WTC11 (cell line): ENCODE measurements at places on chromosomes 5 and 9.

DNA sequence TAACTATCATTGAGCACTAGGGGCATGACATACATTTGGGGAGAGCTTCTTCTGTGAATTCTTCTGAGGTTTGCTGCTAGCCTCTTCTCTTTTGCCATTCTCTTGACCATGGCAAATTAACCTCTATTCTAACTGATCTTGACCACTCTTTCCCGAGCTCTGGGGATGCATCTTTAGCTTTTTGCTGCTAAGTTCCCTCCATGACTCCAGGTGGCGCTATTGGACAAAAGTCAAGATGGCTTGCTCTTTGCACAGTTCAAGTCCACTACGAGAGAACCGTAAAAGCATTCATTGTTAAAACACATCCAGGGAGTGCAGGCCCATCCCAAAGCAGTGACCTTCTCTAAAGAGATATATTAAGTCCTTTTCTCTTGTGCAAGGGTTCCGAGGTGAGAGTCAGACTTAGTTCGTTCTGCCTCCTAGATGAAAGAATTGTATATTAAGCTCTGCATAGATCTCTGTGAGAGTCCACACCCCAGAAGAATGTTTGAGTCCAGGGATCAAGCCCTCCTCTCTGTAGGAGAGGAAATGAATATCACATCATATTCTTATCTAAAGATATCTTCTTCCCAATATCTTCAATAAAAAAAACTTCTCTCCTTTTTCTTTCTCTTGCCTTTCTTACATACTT is 1152.9 kb upstream of the CDH6 start:
- peak; percentile 54 for DNase-seq

GRCh38 chr5:89015409-89015808 is 132.4 kb upstream of the MEF2C start:
- no peak for DNase-seq

DNA sequence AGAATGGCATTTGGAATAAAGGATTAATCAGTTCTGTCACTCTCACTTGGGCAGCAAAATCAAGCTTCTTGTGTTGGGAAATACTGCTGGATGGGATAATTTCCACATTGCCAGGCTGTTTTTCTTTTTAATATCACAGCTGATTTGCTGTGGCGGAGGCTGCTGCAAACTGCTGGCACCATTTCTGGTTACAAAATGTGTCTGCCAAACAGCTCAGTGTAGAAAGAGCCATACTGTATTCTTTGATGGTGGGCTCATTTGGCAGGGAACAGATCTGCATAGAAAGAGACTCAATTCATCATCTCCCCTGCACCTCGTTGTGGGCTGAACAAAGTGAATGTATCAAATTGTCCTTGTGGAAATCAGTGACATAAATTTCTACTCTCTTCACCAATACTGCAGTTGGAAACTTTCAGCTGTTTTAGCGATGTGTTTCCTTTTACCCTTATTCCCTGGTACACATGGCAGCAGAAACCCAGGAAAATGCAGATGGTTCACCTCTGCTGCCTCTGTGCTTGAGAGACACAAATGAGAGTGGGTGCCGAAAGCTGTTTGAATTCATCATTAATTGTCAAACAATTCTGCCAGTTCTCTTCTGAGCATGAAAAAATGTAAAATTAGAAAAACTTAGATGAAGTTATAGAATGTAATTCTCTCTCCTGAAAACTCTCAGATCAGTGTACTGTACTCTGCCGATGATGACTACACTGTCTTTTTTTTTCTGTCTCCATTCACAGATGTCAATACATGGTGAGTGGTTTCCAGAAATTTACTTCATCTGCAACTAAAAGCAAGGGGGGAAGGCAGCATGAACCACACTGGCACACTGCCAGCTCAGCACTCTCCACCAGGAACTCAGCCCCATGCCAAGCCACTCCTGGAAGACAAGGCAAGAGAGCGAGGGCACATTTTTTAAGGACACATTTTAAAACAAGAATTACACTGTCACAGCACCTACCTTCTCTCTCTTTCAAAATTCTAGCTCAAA is 75.0 kb downstream of the HMHB1 start:
- DNase-seq, result no peak

- no peak for DNase-seq
Observed at GRCh38 chr5:6730807-6731206, 17.6 kb downstream of the TENT4A start.

DNA sequence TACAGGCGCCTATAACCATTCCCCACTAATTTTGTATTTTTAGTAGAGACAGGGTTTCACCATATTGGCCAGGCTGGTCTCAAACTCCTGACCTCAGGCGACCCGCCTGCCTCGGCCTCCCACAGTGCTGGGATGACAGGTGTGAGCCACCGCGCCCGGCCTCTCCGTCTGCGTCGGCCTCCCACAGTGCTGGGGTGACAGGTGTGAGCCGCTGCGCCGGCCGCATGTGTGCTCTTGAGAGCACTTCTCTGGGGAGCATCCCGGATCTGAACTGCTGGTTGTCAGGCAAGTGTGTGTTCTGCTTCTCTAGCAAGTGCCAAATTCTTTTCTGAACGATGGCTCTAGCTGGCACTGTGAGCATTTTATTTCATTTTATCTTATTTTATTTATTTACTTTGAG is 3.7 kb upstream of the ENTPD2 start:
- DNase-seq, result no peak

- no peak for DNase-seq
Observed at GRCh38 chr5:180873615-180874520, 12.8 kb upstream of the ZFP62 start.

GRCh38 chr9:136700959-136701667 is 11.3 kb upstream of the DIPK1B start:
- DNase-seq, result no peak

DNA sequence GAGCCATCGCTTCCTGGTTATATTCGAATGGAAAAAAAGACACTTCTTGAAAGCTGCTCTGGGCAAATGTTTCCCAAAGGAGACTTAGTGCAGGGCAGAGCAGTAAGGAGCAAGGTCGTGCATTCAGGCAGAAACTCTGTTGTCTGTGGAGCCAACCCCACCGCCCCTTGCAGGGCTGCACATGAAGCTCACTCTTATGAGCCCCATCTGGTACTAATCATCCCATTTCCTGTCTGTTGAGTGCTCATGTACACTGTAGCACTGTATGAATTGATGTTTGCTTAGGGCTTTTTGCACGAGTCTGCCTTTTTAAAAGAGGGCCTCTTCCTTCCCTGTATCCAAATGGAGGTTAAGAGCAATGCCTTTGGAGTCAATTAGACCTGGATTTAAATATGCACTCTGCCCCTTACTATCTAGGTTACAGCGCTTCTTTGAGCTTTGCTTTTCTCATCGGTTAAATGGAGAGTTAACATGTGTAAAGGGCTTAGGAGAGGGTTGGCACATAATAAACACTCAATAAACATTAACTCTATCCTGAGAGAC is 25.4 kb downstream of the HMHB1 start:
- DNase-seq, result no peak

- DNase-seq, result no peak
Observed at GRCh38 chr9:79776581-79776980, 204.8 kb downstream of the TLE4 start.

GRCh38 chr5:14464096-14464495 is 117.5 kb upstream of the OTULINL start:
- no peak for DNase-seq

DNA sequence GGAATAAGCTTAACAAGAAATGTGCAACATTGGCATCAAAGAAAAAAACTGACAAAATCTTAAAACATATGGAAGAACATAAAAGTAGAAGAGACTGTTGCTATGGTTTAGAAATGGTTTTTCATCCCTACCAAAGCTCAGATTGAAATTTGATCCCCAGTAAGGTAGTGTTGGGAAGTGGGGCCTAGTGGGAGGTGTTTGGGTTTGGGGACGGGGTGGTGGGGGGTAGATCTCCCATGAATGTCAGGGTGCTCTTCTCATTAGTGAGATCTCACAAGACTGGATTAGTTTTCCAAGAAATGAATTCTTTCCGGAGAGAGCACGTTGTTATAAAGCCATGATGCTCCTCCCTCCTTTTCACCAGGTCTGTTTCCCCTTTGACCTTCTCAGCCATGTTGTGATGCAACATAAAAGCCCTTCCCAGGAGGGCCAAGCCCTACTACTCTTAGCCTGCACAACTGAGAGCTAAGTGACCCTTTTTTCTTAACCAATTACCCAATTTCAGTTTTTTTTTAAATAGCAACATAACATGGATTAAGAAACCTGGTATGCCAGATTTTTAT is 10.6 kb downstream of the TMEM167A start:
- DNase-seq, result no peak

GRCh38 chr9:90882991-90883600 is 81.5 kb downstream of the SYK start:
- no peak for DNase-seq

GRCh38 chr5:60843936-60844905 is at the start of gene ELOVL7:
Gene ELOVL7, minus strand, starts transcription at chr5:60844269. Its CDS starts 56,872 bp downstream, at chr5:60787397.
- DNase-seq, result peak; percentile 93

- no peak for DNase-seq
Observed at GRCh38 chr9:131447148-131447547, 53.3 kb downstream of the PRRC2B start.
